ENCODE measurements at places on chromosomes 11 and 22.

- DNase-seq = no peak
These were observed 77.5 kb downstream of the BLID start for GRCh38 chr11:122038543-122038942.

GRCh38 chr11:90639461-90639993 is 416.7 kb upstream of the CHORDC1 start:
- DNase-seq = no peak

DNA sequence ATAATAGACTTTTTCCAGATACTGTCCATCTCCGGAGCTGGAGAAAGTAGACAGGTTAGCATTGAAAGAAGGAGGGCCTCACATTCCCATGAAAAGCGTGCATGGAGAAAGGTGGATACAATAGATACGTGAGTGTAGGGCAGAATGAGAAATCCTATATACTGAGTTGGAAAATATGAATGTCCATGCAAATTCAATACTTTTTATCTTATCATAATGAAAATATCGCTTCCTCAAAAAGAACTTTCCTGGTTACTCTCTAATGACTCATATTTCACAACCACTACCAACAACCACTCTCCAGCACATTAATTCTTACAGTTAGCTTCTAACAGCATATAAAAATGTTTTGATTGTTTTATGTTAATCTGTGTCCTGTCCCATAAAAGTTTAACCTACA is 22.0 kb upstream of the MS4A6A start:
- no peak for DNase-seq

GRCh38 chr11:86644291-86644690 is 28.1 kb downstream of the ME3 start:
- no peak for DNase-seq

DNA sequence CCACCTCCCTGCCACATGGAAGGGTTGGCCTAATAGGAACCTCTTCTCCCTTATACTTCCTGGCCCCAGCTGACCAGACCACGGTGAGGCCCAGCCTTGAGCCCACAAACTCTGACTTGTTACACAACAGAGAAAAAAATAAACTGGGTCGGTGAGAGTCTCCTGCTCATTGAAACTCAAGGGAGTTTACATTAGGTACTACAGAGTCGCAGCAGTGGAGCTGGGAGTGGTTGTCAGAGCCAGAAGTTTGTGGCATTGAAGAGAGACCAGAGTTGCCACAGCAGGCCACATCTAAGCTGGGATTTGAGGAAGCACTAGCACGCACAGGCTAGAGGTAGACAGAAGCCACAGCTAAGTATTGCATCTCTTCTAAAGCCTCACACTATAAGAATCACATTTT is 296.2 kb downstream of the DDX10 start:
- no peak for DNase-seq

- DNase-seq = no peak
These were observed 260.0 kb upstream of the POU2AF2 start for GRCh38 chr11:110985547-110985946.

DNA sequence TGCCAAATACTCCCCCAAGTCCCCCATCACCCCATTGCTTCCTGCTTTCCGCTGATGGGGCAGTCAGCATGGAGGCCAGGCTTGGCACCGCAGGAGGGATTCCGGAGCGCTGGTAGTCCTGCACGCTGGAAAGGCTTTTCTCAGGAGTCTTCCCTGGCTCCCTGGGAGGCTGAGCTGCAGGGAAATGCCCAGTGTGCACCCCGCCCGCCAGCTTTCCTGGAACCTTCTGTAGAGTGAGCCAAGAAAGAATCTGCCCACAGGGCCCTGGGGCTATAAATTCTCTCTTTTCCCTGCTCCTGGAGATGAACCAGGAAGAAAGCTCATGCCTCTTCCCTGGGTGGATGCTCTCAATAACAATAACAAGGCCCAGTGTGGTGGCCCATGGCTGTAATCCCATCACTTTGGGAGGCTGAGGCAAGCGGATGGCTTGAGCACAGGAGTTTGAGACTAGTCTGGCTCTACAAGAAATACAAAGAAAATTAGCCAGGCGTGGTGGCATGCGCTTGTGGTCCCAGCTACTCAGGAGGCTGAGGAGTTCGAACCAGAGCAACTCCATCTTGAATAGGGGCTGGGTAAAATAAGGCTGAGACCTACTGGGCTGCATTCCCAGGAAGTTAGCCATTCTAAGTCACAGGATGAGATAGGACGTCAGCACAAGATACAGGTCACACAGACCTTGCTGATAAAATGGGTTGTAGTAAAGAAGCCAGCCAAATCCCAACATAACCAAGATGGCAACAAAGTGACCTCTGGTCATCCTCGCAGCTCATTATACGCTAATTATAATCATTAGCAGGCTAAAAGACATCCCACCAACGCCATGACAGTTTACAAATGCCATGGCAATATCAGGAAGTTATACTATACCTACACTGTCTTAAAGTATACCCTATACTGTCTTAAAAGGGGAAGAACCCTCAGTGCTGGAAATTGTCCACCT is 46.4 kb upstream of the FTH1 start:
- no peak for DNase-seq

GRCh38 chr11:102280245-102280833 is 36.9 kb upstream of the BIRC3 start:
- DNase-seq = no peak

GRCh38 chr11:14270690-14271542 is 88.1 kb downstream of the RRAS2 start:
- DNase-seq = no peak

DNA sequence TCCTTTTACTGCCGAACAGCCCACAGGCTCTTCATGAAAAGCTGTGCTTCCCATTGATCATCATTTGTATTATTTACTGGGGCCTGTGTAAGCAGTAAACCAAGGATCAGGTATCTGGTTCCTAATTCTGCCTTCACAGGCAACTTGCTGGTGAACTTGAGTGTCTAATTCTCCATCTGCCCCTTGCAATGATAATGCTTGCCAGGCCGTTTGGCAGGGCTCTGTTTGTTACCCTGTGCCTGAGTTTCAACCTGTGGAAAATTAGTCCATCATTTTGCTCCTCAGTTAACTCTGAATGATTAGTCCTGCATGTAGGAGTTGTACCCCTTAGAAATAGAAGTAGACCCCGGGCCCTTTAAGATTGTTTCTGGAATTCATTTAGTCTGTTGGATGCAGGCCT is 298.4 kb upstream of the CADM1 start:
- DNase-seq = no peak

DNA sequence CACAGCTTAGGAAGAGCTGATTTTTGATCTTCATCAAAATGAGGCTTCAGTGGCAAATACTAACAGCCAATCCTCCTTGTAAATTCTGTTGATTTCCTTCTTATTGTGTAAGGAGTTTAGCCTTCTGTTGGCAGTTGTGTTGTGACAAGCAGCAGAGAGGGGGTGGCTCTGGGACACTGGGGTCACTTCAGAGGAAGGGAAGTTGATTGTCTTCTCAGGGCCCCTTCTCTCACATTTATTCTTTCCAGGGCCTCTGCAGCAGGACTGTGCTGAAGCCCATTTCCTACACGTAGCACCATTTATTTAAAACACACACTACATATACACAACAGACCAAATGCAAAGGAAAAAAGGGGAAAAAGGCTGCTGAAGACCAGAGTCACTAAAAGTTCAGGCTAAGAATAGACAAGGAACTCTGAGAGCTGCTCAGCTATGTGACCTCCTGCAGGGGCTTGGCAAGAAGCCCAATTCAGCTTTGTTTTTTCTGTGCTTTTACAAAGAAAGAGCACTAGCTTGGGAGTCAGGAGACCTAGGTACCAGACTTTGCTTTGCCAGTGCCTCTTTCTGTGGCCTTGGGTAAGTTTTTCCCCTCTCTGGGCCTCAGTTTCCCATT is 28.3 kb upstream of the UPB1 start:
- no peak for DNase-seq

Data from activated T-helper 1 cell treated with anti-CD3 and anti-CD28 coated beads, Interleukin-12 subunit alpha, Interleukin-12 subunit beta, Interleukin-2, Interleukin-4 antibody, amounts not matched to agents 30 ng/mL and 10 ng/mL and 1 ng/mL, durations not matched to agents 14 hours and 24 hours and 36 hours (primary cell).